ENCODE measurements at places on chromosomes 1 and 21.

DNA sequence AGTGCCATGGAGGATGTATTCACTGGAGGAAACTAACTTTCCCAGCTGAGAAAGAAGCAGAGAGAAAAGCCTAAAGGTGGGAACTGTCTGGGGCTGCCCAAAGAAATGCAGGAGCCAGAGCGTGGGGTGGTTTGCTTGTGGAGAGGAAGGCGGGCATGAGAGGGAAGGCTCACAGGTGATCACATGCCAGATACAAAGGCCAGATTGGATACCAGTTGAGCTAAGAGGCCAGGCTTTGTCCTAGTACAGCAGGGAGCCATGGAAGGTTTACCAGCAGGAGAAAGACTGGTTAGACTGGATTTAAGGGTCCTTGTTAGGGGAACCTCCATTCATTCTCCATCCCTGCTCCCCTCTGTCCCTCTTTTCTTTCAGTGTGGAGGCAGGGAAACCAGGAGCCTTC, 66.4 kb downstream of the BEND5 start:
- no peak for DNase-seq

DNA sequence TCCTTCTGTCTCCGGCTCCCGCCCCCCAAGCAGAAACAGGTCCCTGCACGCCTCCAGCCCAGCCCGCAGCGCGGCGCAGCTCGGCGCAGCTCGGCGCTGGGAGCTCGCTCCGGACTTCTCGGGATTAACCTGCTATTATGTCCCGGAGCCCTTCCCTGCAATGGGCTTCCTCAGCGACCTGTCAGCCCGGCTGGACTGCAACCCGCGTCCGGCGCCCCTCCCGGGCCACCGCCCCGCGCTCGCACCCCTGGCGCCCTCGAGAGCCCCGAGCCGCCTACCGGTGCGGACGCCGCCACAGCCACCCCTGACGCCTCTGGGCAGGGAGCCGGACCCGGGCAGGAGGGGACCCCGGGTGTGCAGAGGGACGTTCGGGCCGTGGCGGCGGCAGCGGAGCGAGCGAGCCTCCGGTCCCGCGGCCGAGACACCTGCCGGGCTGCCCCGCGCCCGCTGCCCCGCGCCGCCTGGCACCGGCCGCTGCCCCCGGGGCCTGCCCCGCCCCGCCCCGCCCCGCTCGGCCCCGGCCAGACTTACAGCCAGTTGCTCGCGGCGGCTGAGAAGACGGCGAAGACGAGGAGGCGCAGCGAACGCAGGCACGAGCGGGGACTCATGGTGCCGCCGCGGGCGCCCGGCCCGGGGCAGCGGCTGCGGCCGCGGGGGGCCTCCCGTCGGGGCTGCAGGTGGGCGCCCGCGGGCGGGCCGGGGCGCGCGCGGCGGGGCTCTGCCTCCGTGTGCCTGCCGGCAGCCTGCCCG, 407 bp downstream of the WNT4 start:
- DNase-seq: no peak

- no peak for DNase-seq
Measured at GRCh38 chr1:58094221-58094620, 452.3 kb downstream of the OMA1 start.

DNA sequence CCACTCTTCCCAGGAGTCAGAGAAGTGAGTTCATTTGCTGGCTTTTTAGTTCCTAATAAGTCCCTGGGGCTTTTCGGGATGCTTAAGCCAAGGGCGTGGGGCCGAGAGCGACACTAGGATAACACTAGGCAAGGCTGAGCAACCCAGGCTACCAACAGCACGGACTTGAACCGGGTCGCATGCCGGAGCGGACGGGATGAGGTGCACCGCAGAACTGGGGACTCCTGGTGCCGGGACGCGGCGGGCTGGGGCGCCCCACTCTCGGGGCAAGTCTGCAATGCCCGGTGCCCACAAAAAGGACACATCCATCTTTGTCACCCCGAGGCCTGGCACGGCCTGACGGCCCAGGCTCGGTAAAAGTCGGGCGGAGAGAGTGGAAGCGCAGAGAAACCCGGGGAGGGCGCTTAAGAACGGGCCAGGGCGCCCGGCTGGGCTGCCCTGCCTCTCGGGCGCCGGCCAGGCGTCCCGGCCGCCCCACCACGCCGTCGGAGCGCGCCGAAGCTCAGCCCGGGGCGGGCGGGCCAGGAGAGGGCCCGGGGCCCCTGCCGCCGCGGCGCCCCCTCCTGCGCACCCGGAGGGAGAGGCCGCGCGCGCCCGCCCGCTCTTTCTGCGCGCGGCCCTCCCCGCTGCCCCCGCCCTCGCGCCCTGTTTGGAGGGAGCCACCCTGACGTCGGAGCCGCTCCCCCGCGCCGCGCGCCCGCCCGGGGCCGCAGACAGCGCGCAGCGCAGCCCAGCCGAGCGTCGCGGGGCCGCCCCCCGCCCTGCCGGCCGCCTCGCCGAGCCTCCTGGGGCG, at the start of gene NBL1:
NBL1 (plus strand) TSS at position 710 of the 793 bp plus-strand sequence. CDS start 10,720 bp downstream, outside the sequence.
- DNase-seq: peak; percentile 52

DNA sequence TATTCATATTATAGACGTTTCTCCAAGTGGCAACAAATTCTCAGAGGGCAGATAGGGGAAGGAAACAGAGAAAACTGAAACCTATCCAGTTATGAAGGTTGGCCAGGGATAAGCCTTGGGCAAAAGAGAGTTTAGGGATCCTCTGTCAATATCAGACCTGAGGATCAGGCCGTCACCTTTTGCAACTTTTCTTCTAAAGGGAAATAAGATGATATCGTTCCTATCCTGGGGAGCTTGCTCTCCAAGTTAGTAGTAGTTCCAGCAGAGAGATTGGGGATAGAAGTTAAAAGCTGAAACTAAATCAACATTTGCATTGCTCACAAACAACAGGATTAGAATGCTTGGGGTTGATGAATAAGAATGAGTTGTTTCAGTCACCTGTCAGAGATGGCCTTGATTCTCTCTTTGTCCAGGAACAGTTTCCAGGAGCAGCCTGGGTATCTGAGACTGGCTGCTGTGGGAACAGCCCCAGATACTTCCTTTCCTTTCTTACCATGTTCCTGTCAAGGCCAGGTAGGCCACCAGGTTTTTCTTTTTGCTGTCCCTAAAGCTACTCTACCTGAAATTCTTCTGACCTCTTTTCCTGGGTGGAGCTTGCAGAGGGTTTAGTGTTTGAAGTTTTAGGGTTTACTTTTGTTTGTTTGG, 2.5 kb downstream of the RIIAD1 start:
- no peak for DNase-seq

GRCh38 chr1:218991089-218991488, 182.6 kb upstream of the LYPLAL1 start:
- DNase-seq: no peak

DNA sequence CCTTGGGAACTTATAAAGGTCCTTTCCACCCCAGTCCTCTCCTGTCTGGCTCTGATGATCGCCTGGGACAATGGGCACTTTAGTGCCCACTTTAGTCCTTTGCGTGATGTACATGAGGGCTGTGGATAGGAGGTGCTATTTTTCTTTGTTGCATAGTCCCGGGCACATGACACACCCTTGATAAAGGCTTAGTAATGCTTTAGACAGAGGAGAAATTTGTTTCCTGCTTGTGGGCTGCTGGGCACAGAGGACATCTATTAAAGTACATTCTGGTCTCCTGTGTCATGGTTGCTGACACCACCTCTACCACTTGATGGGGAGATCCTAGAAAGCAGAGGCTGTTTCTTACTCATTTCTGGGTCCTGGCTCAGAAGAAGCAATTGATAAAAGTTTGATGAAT, 5.4 kb upstream of the KNCN start:
- no peak for DNase-seq

- no peak for DNase-seq
Measured at GRCh38 chr1:61568460-61569302, 156.3 kb downstream of the TM2D1 start.

DNA sequence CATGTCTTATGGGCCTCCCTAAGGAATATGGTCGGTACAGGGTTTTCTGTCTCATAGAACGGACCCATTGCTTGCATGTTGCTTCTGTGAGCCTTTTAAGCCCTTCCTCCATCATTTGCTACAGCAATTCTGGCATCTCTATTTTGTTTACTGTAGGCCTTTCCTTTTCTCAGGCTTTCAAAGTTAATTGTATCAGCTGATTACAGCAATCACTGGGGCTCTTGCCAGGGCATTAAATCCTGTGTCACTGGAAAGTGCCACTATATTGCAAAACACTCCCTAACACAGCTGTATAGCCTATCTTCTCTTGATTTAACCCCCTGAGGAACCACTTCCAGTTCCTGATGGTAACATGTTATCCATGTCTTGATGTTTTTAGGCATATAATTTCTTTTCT, 156.5 kb downstream of the PDE4B start:
- no peak for DNase-seq

DNA sequence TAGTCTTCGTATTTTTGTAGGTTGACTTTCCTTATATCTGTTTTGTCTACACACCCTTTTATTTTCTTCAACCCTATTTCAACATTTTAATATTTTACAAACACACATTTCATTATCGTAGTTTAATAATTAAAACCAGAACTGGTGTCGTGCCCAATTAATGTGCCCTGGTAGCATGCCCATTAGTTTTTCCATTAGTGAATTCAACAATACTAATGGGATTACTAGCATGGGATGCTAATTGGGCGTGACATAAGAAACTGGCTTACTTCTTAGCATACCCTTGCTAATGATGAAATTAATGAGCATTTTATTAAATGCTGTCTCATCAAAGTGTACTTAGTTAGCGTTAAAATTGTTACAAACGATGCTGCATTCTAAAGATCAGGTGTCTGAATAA, 332.7 kb downstream of the USH2A start:
- DNase-seq: no peak

DNA sequence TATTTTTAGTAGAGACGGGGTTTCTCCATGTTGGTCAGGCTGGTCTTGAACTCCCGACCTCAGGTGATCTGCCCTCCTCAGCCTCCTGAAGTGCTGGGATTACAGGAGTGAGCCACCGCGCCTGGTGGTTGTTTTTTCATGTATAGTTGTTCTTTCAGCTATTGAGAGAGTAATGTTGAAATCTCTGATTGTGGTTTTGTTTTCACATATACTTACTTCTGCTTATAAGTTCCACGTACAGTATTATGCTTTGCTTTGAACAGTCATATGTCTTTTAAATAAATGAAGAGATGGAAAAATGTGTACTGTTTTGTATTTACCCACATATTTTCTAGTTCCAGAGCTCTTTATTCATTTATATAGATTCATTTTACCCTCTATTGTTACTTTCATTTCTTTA, 44.5 kb downstream of the MARK1 start:
- DNase-seq: no peak

- no peak for DNase-seq
Measured at GRCh38 chr1:184509105-184509504, 122.3 kb downstream of the C1orf21 start.

- DNase-seq: no peak
Measured at GRCh38 chr1:232422098-232422497, 207.8 kb downstream of the SIPA1L2 start.

- no peak for DNase-seq
Measured at GRCh38 chr1:2976180-2976562, 45.1 kb upstream of the ACTRT2 start.

DNA sequence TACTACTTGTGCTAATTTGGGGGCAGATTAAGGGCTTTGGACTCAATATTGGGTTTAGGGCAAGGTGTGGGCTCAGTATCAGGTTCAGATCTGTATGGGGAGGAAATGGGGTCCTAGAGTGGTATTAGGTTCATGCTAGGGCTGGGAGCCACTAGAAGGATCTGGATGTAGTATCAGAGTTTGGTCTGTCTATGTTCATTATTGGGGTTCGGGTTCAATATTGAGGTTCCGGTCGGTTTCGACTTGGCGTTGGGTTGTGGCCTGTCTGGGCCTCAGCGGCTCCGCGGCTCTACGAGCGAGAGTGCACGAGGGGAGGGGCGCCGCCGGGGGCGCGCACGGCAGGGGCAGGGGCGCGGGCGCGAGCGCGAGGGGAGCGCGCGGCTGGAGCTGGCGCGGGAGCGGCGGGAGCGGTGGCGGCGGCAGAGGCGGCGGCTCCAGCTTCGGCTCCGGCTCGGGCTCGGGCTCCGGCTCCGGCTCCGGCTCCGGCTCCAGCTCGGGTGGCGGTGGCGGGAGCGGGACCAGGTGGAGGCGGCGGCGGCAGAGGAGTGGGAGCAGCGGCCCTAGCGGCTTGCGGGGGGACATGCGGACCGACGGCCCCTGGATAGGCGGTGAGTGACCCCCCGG, at the start of gene PTPRF:
PTPRF (plus strand) TSS at position 401 of the 624 bp plus-strand sequence. CDS start 14,193 bp downstream, outside the sequence.
- DNase-seq: no peak

DNA sequence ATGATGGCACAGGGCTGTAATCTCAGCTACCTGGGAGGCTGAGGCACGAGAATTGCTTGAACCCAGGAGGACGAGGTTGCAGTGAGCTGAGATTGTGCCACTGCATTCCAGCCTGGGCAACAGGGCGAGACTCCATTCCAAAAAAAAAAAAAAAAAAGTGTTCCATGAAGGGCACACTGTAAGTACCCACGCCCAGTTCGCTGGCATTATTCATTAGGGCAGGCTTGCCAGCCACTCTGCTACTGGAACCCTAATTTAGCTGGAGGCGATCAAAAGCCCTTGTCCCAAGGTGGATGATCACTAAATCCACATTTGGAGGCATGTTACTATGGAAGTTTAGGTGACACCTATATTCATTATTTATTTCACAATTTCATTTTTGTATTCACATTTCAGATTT, 5.0 kb downstream of the IFNLR1 start:
- no peak for DNase-seq

DNA sequence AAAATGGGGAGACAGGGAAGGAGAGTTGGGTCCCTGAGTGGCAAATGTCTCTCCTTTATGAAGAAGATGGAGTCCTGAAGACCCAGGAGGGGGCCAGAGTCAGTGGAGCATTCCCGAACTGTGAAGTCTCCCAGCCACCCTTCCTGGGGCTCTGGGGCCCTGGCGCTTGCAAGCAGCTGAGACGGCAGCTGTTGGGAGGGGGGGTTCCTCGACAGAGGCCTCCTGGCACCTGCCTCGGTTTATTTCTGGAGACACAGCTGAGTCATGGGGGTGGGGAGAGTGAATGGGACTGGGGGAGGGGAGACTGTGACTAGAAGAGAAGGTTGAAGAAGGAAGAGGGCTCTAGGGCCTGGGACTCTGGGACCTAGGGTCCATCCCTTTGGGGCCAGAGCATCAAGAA, 14.0 kb downstream of the NES start:
- no peak for DNase-seq

DNA sequence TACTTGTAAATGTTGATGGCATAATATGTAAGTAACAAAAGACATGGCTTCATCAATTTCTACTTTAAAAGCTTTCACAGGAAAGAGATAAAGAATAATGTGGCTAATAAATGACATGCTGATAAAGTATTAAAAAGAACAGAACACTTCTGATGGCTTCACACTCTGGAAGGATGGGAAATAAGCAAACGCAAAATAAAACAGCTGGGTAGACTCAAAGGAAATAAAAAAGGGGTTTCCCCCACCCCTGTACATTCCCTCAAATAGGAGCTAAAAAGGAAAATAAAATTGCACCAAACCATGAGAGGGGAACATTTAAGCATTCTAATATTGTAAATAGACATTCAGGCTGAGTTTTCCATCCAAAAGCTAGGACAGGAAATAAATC, 27.0 kb upstream of the DYRK1A start:
- DNase-seq: no peak

GRCh38 chr1:19794583-19794982, 5.1 kb downstream of the TMCO4 start:
- no peak for DNase-seq

- no peak for DNase-seq
Measured at GRCh38 chr1:69086148-69086547, 481.6 kb upstream of the LRRC7 start.

All from stimulated activated CD8-positive, alpha-beta memory T cell treated with anti-CD3 and anti-CD28 coated beads, Interleukin-7, amount 100 ng/mL, for 1 hour (primary cell).